ENCODE measurements at places on chromosomes 12 and 14.

GRCh38 chr12:6430124-6430989, 14.4 kb upstream of the CD27 start:
- no peak for DNase-seq

- no peak for DNase-seq
Observed at GRCh38 chr12:6096527-6096926, 27.9 kb downstream of the VWF start.

DNA sequence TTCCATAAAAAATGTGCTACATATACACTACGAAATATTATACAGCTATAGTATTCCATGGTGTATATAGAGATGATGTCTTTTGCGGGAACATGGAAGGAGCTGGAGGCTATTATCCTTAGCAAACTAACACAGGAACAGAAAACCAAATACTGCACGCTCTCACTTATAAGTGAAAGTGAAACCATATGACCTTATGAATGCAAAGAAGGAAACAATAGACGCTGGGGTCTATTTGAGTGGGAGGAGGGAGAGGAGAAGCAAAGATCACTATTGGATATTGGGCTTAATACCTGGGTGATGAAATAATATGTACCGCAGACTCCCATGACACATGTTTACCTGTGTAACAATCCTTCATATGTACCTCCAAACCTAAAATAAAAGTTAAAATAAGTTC, 142.8 kb downstream of the LRFN5 start:
- no peak for DNase-seq

DNA sequence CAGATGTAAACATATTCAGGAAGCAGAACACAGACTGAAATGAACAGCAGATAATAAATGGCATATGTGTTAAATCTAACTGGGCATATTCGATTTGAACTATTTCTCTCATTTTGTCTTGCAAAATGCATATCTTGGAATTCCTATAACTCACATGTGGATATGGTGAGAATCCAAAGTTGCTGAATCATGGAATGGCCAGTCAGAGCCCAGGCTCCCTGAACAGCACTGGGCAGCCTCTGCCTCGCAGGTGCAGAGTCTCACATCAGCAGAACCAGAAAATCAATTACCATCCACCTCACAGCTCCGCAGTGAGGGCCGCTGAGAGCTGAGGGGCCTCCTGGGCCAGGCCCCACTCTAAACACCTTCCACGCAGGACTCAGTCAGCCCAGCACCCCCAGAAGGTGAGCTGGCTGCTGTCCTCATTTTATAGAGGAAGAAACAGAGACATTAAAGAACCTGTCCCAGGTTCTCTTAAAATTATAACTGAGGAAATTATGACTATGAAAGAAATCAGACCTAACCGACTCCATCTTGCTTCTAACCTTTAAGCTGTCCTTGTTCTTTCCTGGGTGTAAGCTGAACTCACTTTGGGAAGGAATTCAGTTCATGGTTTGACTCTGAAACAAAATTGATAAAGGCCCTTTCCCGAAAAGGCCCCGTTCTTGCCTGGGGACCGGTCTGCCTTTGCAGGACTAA, 269.1 kb upstream of the SFSWAP start:
- no peak for DNase-seq

Measured in activated CD4-positive, alpha-beta T cell treated with anti-CD3 and anti-CD28 coated beads for 1 hour (primary cell).